ENCODE measurements at places on chromosomes 13 and 19.

- DNase-seq: no peak
These were observed 15.3 kb downstream of the GADD45B start for GRCh38 chr19:2491130-2491801.

DNA sequence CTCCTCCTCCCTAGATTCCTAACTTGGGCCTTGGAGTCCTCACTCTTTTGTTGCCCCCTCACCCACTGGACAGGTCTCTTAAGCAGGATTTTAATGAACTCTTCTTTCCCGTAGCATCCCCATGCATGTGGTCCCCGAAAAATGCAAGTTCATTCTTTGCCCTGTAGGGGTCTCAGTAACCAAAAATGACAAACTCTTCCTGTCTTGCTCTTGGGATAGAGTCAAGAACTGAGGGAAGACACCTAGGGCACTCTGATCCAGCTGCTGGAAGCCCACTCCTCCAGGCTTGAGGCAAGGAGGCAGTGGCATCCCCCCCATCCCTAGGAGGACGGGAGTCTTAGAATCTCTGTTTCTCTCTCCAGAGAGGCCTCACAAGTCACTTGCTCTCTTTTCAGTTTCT lies 987.0 kb downstream of the DIAPH3 start:
- DNase-seq: peak; percentile 27

DNA sequence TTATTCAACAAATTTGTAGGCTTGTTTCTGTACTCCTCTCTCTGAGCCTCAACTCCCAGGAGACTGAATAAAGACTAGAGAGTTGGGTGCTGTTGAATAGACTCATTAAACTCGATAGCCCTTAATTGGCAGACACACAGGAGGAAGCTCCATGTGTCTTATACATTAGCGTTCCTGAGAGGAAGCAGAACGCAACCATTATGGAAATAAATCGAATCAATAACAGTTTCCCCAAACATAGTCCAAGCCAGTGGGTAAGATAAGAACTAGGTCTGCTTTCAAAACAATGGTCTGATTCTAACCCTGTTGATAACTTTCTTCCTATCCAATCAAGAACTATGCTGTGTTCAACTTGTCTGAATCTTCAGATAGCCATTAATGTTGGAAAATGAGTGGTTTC lies 118.1 kb upstream of the FNDC3A start:
- DNase-seq: no peak

DNA sequence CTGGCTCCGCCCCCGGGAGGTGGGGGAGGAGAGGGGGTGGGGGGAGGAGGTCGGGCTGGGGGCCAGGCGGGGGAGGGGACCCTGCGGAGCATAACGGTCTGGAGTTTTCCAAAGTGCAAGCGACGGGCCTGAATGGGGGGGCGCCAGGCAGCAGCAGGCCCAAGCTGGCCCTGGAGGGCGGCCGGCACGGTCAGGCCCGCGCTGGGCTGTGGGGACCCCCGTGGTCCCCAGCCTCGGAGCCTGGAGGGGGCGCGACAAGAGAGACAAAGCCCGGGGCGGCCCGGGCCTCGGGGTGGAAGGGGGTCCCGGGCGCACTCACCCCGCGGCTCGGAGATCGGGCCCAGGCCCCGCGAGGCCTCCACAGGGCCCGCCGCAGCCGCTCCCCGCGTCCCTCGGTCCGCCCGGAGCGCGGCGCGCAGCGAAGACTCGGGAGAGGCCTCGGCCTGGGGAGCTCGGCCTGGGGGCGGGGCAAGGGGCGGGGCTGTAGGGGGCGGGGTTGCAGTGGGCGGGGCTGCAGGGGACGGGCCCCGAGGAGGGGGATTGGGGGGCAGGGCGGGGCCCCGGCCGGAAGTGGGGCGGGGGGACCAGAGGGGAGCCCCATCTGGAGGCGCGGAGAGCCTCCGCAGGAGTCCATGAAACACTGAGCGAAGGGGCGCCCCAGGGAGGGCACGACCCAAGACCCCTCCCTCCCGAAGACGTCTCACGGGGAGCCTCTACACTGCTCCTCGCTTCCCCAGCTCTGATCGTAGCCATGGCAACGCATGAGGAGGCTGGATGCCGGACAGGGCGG lies 47.6 kb downstream of the PTPRS start:
- peak; percentile 40 for DNase-seq

- DNase-seq: no peak
These were observed 253.9 kb downstream of the ZNF536 start for GRCh38 chr19:30625947-30626625.

GRCh38 chr19:46449228-46449627 lies 20.5 kb upstream of the PNMA8C start:
- DNase-seq: no peak

GRCh38 chr13:41284512-41285288 lies 21.3 kb upstream of the MTRF1 start:
- no peak for DNase-seq

DNA sequence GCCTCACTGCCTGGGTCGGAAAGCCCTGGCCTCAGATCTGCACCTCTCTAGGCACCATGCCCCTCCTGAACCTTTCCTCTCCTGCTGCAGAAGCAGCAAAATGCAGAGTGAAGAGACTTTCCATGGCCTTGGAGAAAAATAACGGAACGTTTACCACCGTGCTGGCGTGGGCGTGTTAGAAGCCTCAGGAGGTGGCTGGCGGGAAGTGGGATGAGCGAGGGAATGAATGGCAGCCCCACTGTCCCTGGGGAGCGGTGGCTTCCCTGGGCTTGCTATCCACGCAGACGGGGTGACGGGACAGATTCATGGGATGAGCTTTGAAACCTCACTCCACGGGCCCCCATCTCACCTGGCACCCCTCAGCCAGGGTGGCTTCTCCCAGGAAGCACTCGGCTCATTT lies 4.3 kb downstream of the TEX29 start:
- DNase-seq: no peak

DNA sequence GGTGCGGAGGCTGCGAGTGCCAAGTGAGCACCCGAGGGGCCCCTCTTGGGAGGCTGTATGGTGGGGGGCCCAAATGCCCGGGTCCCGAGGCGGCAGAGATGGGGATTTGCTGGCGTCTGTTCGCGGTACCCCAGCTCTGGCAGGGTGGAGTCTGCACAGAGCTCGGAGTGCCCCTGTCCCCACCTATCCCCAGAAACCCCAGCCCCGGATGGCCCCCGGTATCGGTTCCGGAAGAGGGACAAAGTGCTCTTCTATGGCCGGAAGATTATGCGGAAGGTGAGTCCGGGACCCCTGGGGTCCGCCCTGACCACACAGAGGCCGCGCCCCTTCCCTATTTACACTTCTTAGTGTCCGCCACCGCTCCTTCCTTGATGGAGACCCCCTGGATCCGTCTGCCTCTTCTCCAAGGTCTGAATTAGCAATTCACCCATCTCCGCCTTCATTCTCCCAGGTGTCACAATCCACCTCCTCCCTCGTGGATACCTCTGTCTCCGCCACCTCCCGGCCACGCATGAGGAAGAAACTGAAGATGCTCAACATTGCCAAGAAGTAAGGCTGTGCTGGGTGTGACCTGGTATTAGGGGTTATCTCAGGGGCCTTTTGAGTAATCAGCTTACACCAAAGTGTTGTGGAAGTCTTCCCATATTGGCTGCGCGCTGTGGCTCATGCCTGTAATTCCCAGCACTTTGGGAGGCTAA lies 630 bp downstream of the PNPLA6 start:
- no peak for DNase-seq

DNA sequence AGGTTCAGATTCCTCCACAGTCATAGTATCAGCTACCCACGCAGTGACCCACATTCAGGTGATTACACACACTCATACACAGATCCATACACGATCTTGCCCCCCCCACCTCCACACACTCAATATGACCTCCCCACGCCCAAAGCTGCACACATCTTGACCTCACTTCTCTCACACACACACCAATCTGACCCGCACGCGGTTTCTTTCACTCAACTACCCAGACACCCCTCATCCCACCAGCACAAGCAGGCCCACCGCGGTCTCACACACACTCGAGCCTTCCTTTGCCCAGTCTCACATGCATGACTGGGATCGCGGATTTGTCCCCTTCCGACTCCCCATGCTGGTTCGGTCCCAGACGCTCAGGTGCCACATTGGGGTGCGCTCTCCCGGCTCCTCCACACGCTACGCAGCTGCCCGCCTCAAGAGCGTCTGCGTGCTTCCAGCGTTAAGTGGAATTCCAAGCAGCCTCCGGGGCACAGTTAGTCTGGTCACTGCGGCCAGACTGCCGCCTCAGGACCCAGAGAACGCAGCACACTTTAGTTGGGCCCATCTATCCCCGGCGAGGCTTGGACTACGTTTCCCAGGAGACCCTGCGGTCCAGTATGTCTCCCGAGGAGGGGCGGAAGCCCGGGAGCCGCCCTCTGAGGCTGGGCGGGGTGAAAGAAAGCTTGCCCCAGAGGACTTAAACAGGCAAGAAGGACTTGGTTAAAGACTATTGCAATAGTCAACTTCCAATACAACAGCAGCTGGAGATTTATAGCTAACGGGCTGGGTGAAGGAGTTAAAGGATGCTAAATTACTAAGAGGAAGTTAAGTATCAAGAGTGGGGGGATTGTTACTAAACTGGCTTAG lies 746 bp upstream of the ZNF345 start:
- peak; percentile 92 for DNase-seq

GRCh38 chr13:105333416-105333815 lies 1202.0 kb downstream of the EFNB2 start:
- DNase-seq: no peak

- no peak for DNase-seq
These were observed 11.3 kb downstream of the CERS4 start for GRCh38 chr19:8220481-8220880.

- no peak for DNase-seq
These were observed 52.0 kb downstream of the MPHOSPH8 start for GRCh38 chr13:19685437-19685836.

DNA sequence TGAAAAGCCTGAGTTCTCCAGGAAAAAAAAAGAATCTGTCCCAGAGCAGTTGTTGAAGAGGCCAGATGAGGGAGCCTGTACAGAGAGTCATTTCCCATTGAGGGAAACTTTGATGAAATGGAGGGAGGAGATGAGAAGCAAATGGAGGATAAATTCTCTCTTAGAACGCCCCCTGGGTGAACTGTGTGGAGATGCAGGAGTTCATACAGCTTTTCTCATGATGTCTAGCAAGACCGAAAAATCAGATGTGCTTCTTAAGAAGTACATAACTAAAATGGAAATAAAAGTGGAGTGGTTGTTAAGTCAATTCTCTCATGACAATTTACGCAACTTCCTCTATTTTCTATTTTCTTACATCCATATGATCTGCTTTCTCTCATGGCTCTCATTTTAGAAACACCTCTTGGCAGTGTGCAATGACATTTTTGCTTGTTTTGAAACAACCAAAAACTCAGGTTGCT lies 1263.1 kb downstream of the PCDH9 start:
- DNase-seq: peak; percentile 61

DNA sequence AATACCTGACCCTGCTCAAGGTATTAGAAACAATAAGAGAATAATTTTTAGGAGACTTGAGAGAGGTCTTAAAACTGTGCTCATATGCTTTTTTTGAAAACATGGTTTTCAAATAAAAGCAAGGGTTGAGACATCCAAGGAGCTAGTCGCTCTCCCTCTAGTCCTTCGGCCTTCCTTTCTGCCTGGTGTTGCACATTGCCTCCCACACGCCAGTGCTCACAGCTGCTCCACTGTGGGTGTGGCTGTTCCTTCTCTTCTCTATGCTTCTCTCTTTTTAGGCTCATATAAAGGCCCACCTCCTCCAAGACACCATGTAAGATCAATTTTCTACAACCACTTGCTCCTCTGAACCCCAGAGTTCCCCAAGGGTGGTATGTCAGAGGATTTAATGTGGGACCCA lies 352.6 kb downstream of the ENOX1 start:
- no peak for DNase-seq

DNA sequence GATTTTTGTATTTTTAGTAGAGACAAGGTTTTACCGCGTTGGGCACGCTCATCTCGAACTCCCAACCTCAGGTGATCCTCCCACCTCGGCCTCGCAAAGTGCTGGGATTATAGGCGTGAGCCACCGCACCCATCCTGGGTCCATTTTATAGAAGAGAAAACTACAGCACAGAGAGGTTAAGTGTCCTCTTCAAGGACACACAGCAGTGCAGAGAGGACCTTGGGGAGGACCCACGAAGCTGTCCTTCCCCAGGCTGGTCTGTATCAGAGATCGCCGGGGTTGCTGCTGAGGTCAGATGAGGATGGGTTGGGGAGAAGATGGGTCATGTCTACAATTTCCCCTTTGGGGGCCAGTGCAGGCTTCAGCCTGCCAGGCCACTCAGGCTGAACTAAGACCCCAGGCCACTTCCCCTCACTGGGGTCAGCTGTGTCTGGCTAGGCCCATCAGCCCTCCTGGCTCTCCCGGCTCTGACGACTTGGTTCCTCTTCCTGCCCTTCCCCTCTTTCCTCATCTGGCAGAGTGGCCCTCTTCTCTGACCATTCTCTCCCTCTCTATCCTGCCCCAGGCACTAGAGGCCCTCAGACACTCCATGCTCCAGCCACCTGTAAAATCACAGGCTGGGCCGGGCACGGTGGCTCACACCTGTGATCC lies 9.6 kb downstream of the MYO1F start:
- DNase-seq: no peak

- DNase-seq: no peak
These were observed 3.1 kb downstream of the ZNF428 start for GRCh38 chr19:43616306-43616705.

DNA sequence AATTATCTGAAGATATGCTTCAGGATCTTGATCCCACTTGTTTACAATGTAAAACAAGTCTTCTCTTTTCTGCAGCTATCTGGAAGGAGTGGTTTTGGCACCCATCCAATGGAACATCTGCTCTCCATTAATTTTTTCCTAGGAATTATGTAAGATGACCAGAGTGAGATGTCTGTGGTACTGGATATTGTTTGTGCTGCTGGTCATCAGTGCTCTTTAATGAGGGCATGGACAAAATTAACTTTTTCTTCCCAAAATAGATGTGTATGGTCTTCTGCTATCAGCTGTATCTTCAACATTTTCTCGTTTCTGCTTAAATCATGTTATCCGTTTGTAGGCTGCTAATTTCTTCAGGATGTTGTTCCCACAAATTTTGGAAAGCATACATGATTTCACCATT lies 415.4 kb upstream of the KLHL1 start:
- no peak for DNase-seq

- DNase-seq: no peak
These were observed 799.8 kb upstream of the SLC10A2 start for GRCh38 chr13:103866048-103866447.

GRCh38 chr19:18899624-18900560 lies 3.9 kb upstream of the CERS1 start:
- DNase-seq: no peak

DNA sequence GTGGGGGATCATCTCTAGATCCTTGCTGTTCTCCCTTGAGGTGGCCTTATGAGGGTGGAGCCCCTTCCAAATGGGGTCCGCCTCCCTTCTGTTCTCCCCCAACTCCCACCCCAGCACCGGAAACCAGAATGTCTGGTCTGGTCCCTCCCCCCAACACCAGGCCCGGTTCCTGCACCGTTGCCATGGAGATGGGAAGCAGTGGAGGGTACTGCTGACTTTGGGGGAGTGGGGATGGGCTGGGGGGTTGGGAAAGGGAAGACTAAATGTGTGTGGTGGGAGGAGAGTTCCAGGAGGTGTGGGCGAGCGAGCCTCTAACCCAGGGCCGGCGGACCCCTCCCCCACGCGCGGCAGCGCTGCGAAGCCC lies 1.7 kb downstream of the SHANK1 start:
- DNase-seq: no peak

- DNase-seq: no peak
These were observed 1.4 kb downstream of the BST2 start for GRCh38 chr19:17404015-17404414.

- peak; percentile 18 for DNase-seq
These were observed 9.1 kb upstream of the POP4 start for GRCh38 chr19:29596885-29597525.

GRCh38 chr19:1734321-1734966 lies 18.9 kb upstream of the ONECUT3 start:
- DNase-seq: no peak

GRCh38 chr13:43072394-43072793 lies 49.0 kb downstream of the DNAJC15 start:
- DNase-seq: no peak
